Mucosa of descending colon (tissue), 3 donors: ENCODE measurements at places on chromosomes 16 and 17. TPM values are rescaled to one million over a fixed set of nuclear protein-coding genes. Genes with fewer than 3 reads are reported as not detected.

DNA sequence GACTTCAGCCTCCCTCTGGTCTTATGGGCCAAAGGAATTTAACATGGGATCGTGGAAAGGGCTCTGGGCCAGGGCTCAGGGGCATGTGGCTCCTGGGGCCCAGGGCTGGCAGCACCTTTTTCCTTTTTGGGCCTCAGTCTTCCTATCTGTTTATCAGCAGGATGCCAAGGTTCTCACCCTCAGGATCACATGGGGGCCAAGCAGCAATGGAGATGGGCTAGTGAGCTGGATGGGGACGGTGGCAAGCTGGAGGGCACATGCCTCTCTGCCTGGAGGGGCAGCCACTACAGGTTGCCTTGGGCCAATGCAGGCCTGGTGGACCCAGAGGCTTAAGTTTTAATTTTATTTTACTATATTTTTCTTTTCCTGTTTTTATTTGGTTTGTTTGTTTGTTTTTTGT, 95.4 kb downstream of the CYLD start:
- no peak for DNase-seq

DNA sequence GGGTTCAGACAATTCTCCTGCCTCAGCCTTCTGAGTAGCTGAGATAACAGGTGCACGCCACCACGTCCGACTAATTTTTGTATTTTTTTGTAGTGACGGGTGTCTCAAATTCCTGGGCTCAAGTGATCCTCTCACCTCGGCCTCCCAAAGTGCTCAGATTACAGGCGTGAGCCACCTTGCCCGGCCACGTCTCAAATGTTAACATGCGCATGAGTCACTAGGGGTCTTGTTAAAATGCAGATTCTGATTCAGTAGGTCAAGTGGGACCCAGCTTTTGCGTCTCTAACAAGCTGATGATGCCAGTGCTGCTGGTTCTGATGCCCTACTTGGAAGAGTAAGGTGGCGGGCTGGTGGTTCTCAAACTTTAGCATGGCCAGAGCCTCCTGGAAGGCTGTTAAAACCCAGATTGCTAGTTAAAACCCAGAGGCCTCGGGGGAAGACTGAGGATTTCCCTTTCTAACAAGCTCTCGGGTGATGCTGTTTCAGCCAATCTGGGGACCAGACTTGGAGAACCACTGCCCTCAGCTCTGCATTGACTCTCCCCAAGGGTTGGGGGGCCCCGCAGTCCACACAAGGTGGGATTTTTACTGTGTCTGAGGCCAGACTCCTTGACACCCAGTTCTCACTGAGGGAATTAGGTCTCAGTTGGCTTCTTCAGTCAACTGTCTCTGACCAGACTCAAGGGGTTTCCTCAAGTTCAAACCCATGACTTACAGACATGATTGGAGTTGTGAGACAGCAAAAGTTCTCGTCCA, 17.9 kb downstream of the SCNN1B start:
- DNase-seq: peak; percentile 18

- DNase-seq: no peak
Observed at GRCh38 chr16:73890186-73891128, 406.2 kb upstream of the PSMD7 start.

DNA sequence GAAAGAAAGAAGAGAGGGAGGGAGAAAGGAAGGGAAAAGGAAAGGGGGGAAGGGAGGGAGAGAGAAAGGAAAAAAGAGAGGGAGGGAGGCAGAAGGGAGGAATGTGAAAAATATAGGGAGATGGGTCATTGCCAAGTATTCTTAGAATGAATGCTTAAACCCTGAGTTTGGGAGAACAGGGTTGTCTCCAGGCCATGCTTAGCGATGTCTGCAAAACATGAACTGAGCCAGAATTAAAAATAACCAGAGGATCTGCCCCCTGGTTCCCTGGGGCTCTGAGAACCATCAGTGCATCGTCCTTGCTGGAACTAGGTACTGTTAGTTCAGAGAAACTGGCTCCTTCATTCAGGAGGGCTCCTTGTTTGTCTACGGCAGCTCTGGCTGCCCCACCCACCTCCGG, 170.4 kb downstream of the IRX5 start:
- DNase-seq: no peak

DNA sequence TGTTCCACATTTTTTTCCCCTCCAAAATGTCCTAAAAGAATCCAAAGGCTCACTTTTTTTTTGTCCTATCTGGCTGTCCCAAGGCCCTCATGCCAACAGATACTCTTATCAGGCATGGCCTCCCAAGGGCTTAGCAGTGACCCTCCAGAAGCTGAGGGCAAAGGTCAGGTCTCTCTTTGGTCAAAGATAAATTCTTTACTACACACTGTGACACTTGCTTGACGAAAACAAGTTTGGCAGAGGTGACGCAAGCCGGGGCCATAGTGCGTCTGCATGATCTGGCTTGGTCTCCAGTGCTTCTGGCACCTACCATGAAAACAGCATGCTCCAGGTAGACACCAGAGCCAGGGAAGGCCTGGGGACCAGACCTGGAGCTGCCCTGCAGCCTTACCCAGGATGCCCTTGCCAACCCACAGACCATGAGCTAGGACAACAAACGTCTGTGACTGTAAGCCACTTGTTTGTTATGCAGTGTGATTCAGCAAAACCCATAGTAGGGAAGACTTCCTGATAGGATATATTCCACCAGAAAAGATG, 48.5 kb upstream of the IRF8 start:
- DNase-seq: no peak

DNA sequence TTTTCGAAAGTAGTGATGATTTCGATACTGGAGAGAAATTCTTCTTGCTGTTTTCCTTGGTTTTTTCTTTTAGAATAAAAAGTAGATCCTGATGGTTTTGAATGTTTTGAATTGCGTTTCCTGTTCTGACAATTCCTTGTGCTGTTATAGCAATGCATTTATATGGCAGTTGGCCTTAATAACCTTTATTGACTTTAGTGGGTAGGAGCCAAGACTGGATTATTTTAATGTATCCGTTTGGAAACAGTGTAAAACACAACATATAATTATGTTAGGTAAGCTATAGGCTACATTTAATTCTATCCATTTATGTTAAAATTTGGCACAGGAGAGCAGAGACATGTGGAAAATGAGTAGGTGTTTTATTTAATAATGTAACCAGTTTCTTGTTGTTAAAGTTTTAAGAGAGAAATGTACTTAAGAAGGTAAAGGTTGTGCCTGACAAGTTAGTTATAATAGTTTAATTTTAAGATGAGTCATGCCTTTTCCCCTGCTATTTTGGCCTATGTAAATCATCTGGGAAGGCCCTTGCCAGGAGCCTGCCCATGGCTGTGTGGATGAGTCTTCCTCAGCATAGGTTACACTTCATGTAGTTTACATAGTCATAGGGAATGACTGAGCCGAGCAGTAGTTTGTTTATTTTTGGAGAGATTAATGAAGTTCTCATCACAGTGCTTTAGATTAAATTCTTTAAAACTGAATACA, 189.9 kb downstream of the FTO start:
- DNase-seq: no peak

DNA sequence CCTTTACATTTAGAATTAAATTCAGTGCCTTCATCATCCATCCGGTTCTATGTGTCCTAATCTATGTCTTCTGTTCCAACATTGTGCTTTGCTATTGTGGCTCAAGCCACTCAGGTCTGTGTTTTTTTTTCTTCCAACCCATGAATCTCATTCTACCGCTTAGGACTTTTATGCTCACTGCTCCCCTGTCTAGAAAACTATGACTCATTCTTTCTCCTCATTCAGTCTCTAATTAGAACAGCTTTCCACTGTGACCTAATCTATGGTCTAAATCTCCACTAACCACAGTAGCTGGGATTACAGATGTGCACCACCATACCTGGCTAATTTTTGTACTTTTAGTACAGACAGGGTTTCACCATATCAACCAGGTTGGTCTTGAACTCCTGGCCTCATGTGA, 418.7 kb downstream of the KCNJ2 start:
- no peak for DNase-seq

- DNase-seq: peak; percentile 71
Observed at GRCh38 chr17:16353317-16354174, at the start of gene CENPV. CENPV (minus strand) TSS chr17:16353469; CDS start chr17:16353436, 33 bp downstream.

DNA sequence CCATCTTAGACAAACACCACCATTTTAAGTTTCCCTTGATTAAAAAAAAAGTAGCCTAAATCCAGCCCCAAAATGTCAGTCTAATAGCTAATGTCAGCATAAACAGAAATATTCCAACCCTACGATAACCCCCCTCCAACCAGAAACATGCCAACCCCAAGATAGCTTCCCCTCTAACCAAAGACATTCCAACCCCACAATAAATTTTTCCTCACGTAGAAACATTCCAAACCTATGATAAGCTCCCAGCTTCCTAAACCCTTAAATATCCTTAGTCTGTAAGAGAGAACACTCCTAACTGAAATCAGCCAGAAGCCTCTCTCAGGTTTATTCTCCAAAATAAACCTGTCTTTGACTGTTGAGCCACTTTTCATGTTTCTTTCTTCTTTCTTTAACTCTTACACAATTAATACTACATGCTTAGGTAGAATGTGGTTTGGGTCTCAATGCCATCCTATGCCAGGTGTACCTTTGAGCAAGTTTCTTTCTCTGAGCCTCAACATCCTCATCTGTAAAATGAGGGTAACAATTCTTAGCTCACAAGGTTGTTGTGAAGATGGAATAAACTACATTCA, 10.5 kb upstream of the KRT38 start:
- DNase-seq: no peak

The CENPV gene
- total RNA-seq: 91.5 TPM

The KRT31 gene
- total RNA-seq: not detected

DNA sequence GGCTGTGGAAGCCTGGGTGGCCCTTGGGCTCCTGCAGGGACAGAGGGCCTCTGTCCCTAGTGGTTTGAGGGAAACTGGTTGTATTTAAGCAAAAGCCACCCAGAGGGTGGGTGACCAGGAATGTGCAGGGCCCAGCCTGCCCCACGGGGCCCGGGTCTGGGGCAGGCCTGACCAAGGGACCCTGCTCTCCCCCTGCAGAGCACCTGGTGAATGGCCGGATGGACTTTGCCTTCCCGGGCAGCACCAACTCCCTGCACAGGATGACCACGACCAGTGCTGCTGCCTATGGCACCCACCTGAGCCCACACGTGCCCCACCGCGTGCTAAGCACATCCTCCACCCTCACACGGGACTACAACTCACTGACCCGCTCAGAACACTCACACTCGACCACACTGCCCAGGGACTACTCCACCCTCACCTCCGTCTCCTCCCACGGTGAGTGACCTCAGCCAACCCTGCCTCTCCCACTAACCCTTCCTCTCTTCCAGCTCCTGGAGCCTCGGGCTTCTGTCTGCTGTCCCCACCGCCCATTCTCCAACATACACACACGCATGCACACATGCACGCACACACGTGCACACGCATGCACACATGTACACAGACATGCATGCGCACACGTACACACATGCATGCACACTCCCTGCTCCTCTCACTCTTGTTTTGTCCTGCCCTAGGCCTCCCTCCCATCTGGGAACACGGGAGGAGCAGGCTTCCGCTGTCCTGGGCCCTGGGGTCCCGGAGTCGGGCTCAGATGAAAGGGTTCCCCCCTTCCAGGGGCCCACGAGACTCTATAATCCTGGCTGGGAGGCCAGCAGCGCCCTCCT, 10.4 kb downstream of the GALK1 start:
- DNase-seq: no peak

DNA sequence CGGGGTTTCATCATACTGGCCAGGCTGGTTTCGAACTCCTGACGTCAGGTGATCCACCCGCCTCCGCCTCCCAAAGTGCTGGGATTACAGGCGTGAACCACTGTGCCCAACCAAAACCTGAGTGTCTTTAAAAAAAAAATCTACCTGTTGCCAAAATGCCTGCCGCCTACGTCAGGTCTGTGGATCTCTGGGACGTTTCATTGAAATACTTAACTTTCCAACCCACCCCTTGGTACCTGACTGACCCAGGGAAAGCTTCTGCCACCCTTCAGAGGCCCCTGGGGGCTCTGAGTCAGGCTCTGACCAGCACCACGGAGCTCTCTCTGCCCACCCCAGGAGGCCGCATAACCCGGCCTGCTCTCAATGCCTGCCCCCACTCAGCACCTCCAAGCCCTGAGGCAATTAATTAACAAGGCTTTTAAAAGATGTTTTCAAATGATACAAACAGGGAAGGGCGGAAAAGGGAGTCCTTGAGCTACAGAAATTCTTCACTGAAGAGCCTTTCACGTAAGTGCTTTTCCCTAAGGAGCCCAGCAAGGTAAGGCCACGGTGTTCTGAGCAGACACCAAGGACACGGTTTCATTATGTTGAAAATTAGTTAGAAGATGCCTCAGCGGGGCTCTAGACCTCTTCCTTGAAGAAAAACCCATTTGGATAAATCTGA, 29.3 kb upstream of the GSG1L start:
- no peak for DNase-seq
